ENCODE measurements at places on chromosomes 12 and 14.
A peak's percentile ranks its signal among the peaks of the same experiment; 100 is the strongest.

- no peak for DNase-seq
These were observed 904 bp upstream of the FAM177A1 start for GRCh38 chr14:35044939-35045797.

DNA sequence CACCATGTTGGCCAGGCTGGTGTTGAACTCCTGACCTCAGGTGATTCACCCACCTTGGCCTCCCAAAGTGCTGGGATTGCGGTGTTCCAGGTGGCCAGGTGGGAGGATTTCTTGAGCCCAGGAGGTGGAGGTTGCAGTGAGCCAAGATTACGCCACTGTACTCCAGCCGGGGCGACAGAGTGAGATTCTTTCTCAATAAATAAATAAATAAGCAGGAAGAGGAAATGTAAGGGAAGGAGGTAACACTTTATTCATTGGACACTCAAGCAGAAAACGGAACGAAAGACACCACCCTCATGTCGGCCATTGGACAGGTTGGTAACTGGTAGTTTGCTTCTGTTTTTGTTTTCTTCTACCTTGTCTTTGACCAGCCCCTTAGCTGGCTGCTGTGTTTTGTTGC lies 13.0 kb upstream of the NFATC4 start:
- no peak for DNase-seq

GRCh38 chr12:62044450-62045135 lies 215.6 kb upstream of the USP15 start:
- DNase-seq, result no peak

DNA sequence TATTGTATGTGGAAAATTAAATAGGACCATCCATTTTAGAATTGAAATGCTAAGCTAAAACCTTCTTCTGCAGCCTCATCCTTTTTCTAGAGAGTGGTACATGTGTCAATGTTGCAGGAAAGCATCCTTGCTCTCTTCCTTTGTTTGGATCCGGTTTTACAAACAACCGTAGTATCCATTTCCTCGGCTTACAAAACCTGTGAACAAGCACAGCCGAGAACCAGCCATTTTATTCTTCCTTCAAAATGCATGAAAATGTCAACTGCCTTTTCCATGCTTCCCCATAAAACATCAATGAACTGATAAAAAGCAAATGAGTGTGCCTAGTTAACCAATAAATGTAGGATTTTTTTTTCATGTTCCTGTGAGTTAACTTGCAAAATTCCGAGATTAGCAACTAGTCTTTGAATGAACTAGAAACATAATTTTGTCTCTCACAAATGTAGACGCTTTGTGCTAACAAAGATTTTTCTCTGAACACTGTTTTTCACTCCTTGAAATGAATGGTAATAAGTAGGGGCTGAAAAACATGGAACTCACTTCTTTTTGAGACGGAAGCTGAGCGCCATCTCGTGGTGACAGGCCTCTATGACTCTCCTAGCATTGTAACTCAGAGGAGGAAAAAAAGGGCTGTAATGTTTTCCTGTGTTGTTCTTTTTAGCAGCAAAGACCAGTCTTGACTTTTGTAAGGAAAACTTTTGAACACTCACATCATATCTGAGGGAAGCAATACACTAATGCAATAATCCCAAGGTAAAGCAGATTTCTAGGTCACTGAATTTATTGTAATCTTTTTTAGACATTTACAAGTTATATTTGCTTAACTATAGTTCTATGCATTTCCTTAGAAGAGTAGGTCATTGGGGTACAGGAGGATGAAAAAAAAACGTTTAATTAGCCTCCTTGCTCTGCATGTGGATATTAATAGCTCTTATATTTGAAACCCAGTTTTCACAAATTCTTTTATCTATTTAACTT lies 157.4 kb upstream of the FOXG1 start:
- no peak for DNase-seq

GRCh38 chr12:44497044-44497443 lies 379.1 kb downstream of the NELL2 start:
- no peak for DNase-seq

DNA sequence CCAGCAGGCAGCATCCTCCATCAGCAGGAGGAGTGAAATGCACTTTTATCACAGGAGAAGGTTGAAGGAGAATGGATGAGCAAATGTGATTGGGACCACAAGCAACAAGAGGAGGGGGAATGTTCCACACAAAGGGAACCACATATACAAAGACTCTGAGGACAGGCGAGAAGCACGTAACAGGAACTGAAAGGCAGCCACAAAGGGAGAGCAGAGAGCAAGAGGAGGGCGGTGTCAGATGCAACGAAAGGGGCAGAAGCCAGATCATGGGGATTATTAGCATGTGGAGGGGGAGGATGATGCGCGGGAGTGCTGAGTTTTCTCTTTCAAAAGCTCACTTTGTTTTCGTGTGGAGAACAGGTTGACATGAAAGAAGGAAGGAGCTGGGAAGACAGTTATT lies 241.1 kb downstream of the SPTSSA start:
- DNase-seq, result no peak

GRCh38 chr14:32087173-32087861 lies 10.2 kb downstream of the ARHGAP5 start:
- no peak for DNase-seq

GRCh38 chr12:124736115-124737039 lies 127.3 kb downstream of the SCARB1 start:
- DNase-seq, result no peak

DNA sequence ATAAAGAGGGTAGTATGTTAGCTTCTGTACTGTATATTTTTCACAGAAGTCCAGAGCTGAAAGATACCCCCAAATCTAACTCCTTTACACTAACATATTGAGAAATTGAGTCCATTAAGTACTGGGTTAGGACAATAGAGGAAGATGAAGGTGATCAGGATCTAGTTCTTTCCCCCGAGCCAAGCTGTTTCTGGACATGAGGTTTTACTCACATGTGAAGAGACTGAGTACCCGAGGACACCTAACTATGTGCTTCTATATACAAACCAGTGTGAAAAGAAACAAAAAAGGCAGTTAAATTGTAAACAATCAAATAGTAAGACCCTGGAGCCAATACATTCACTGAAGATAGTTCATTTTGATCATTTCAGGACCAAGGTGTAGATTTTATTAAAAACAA lies 3.8 kb upstream of the TRHDE start:
- DNase-seq, result no peak

DNA sequence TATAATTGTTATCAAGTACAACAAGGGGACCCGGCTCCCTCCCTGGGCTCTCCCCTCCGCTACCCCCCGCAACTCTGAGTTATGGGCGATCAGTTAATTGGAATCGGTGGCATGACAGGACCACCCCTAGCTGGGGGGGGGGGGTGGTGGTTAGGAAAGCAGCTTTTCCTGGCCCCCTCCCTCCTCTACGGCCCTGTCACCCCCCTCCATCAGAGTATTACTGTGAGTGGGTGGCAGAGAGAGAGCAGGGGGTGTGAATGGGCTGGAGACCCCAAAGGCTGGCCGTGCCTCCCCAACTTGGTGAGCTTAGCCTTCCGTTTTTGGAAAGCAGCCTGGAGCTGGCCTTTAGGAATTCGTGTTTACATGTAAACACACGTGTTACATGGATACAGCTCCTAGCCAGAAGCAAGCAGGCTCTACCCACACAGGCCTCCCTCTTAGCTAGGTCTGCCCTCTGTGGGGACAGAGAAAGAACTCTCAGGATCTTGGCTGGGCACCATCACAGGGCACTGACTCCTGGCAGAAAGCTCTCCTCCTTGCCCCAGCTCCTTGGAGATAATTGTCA lies 1.1 kb upstream of the HOXC4 start:
- no peak for DNase-seq

DNA sequence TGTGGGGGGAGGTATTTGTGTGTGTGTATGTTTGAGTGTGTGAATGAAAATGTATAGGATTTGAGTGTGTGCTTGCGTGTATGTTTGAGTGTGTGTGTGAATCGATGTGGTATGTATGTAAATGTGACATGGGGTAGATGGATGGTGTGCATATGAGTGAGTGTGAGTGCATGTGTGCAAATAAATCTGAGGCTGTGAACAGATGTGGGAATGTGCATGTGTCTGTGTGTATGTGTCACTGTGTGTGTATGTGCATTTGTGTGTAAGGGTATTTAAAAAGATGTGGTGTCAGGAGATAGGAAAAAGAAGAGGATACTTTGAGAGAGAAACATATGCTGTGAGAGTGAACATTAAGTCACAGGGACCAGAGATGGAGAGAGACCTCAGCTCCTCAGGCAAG lies 539.6 kb downstream of the MED13L start:
- no peak for DNase-seq

DNA sequence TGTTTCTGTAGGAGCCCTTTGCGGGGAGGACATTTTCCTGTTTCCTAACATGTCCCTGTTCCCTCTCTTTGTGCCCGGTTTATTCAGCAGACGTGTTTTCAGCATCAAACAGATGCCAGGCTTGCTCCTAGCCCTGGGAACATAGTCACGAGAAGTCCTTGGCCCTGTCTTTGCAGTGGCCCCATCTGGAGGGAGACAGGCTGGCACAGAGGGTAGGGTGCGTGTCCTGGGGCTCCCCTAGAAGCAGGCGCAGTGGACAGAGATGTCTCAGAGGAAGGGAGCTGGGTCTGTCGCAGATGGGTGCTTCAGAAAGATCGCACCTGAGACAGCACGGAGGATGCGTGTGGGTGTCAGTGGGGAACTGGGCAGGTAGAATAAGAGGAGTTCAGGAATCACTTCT lies 75.0 kb upstream of the DYNC1H1 start:
- DNase-seq, result no peak

GRCh38 chr12:19553175-19553574 lies 113.9 kb downstream of the AEBP2 start:
- DNase-seq, result no peak

DNA sequence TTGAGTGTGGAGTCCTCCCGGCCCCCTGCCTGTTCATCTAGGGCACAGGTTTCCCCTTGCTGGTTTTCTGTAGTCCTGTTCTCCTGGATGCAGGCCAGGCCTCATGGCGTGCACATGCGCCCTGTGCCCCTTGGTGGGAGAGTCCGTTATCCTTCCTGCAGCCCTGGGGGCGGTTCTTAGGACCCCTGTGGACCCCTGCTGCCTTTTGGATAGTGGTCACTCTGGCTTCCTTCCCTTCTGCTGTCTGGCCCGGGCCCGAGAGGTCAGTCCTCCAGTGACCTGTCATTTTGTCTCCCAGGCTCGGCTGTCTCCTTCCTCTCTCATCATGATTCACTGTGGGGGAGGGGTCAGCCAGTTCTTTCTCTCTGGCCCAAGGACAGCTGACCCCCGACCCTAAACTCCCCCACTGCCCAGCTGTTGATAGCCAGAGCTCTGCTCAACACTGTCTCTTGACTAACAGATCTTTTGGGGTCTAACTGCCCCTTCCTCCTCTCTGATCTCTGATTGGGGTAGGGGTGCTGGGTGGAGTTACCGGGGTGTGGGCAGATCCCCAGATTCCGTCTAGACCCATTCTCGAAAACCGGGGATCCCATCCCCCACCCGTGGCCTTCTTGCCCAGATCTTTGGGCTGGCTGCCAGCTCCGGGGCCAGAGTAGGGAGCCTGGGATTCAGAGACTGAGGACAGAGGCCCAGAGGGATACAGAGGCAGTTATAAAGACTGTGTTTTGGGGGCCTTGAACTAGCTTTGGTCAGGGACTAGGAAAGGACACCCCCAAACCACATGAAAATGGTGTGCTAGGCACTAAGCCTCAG lies 7.0 kb downstream of the CCND2 start:
- DNase-seq, result no peak

- DNase-seq, result peak; percentile 56
These were observed at the start of gene HDAC7 for GRCh38 chr12:47819896-47820630. Gene HDAC7 (minus strand): TSS chr12:47819903. CDS start chr12:47819785, 118 bp downstream.

DNA sequence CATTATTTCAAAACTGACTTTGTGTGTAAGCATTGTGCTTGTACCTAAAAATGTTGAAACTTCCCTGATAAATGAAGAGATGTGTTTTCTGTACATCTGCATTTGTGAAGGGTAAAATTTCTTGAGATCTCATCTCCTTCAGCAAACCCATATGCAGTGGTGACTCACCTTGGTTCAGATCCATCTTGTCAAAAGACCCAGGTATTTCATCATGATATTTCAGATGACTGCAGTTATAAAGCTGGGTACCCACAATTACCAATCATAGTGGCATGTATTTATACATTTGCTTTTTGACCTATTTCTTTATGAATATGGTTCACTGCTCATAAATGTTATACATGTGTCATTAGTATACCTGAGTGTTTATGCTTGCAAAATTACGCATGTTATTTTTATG lies 1213.6 kb downstream of the GALC start:
- DNase-seq, result no peak

DNA sequence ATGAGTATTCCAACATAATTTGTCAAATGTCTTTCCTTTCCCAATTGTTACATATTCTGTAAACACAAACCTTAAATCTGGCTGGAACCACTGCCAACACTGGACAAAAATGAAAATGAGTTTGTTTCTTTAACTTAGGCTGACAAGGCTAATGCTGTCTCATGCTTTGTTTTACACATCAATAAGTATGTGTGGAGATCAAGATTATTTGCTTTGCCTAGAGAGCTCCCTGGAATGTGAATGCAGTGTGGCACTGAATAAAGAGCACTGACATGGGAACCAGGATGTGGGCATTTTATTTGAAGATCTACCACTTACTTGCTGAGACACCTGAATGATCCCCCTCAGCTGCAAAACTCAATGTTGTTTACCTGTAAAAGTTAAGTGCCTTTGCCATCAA lies 61.7 kb downstream of the RALGAPA1 start:
- no peak for DNase-seq

- no peak for DNase-seq
These were observed 44.7 kb upstream of the ATP23 start for GRCh38 chr12:57896434-57897201.

DNA sequence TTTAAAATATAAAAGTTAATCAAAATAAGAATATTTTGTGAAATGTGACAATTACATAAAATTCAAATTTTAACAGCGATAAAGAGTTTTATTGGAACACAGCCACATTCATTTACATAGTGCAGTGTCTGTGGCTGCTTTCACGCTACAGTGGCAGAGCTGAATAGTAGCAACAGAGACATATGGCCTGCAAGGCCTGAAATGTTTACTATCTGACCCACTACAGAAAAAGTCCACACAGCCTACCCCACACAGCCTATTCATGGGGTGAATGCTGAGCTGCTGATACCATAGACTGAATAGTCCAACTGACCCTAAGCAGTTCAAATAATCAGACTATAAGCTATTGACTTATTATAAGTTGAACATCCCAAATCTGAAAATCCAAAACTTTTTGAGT lies 13.2 kb downstream of the GNS start:
- no peak for DNase-seq

GRCh38 chr14:74085828-74086227 lies 1.1 kb downstream of the LIN52 start:
- DNase-seq, result no peak

GRCh38 chr14:60485598-60486251 lies at the start of gene C14orf39:
Gene C14orf39 (minus strand): TSS chr14:60486063. CDS start chr14:60485078, 985 bp downstream.
- DNase-seq, result peak; percentile 16

GRCh38 chr14:27605282-27605681 lies 1007.4 kb upstream of the NOVA1 start:
- no peak for DNase-seq

DNA sequence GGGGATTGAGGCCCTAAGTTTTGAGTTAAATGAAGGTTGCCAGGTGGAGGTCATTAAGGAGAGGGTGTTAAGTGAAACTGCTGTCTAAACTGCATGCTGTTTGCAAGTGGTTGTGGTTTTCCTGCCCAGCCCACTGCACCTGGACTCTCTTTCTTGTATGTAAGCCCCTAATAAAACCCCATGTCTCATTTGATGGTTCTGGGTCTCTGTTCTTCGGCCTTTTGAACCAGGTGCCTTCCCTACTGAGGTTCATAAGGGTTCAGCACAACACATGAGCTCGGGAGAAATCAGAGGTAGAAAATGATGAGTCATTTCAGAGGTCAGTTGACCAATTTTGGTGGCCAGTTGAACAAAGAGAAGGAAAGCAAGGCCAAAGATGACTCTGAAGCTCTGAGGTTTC lies 382.5 kb downstream of the RPS29 start:
- no peak for DNase-seq

GRCh38 chr14:61930101-61930857 lies 168.1 kb downstream of the SNAPC1 start:
- DNase-seq, result no peak

Data from stimulated activated CD4-positive, alpha-beta T cell treated with anti-CD3 and anti-CD28 coated beads, Interleukin-15, amount 100 ng/mL, for 1 hour (primary cell).